NCI-H1436 (cell line): ENCODE measurements at places on chromosomes 4 and X.

GRCh38 chr4:118904418-118904817 lies 15.8 kb downstream of the SYNPO2 start:
- DNase-seq, result no peak

- peak; percentile 46 for DNase-seq
These were observed 2.3 kb downstream of the ZNF827 start for GRCh38 chr4:145936142-145936996.

DNA sequence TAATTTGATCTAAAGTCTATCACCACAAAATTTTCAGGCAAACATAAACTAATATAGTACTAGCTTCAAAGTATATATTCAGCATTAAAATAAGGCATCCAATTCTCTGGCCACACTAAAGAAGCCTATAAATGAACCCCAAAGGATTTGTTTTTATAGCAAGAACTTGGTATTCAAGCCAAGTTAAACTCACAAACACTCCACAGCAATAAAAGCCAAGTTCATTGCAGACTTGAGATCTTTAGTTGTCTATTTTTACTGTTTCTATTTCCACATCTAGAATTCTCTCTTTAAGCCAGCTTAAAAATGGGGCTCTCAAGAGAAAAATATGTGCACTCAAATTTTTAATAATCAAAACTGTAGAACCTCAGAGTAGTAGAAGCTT lies 51.1 kb downstream of the WDFY3 start:
- no peak for DNase-seq

DNA sequence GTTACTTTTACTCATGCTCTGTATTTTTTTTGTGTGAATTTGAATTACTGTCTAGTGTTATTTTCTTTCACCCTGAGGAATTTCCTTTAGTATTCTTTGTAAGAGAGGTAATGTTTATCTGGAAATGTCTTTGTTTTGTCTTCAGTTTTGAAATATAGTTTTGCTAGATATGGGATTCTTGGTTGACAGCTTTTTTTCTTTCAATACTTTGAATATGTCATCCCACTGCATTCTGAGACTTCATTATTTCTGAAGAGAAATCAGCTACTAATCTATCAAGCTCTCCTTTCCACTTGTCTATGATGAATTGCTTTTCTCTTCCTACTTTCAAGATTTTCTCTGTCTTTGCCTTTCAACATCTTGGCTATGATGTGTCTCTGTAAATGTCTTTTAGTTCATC lies 217.0 kb upstream of the CASK start:
- no peak for DNase-seq

- DNase-seq, result no peak
These were observed 275.9 kb downstream of the ARHGAP10 start for GRCh38 chr4:148007792-148008191.

DNA sequence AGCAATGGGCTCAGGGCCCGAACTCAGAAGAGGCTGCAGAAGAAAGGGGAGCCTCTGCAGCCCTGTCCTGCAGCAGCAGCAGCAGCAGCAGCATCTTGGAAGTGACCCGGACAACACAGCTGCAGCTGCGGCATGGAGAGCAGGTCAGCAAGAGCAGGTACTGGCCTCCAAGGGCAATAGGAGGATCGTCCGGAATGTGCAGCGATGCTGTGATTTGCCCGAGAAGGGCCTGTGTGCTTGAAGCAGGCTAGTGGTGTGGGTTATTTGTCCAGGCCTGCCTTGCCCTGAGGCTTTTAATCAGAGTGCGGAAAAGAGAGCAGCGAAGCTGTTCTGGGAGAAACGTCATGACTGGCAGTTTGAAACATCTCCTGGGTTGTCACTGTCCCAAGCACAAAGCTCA lies 126.0 kb downstream of the F11 start:
- DNase-seq, result no peak

DNA sequence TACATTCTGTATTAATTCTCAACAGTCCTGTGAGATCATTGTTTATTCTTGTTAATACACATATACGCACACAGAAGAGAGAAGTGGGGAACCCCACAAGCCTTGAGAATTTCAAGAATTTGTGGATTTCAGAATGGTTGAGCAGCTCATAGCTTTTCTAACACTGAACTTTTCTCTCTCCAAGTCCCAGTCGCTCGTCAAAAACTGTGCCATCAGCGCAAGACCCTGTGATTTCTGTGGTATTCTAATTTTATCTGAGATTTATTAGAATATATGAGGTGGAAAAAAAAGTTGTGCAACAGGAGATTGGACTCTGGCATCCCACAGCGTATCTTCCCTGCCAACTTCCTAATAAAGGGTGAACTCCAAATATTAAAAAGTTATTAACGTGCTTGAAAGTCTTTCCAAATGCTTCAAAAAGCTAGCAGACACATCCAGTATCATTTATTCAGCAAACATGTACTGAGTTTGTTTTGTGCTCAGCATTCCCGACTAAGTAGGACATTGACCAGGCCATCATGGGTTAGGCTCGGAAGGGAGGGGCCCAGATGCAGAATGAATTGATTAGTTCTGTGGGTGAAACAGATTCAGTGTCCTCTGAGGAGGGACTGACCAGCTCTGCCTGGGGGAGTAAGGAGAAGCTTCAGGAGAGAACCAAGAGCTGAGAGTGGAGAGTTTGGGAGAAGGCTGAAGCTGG lies 165.6 kb downstream of the CBR4 start:
- DNase-seq, result no peak

GRCh38 chrX:10508891-10509290 lies 111.5 kb downstream of the MID1 start:
- no peak for DNase-seq

DNA sequence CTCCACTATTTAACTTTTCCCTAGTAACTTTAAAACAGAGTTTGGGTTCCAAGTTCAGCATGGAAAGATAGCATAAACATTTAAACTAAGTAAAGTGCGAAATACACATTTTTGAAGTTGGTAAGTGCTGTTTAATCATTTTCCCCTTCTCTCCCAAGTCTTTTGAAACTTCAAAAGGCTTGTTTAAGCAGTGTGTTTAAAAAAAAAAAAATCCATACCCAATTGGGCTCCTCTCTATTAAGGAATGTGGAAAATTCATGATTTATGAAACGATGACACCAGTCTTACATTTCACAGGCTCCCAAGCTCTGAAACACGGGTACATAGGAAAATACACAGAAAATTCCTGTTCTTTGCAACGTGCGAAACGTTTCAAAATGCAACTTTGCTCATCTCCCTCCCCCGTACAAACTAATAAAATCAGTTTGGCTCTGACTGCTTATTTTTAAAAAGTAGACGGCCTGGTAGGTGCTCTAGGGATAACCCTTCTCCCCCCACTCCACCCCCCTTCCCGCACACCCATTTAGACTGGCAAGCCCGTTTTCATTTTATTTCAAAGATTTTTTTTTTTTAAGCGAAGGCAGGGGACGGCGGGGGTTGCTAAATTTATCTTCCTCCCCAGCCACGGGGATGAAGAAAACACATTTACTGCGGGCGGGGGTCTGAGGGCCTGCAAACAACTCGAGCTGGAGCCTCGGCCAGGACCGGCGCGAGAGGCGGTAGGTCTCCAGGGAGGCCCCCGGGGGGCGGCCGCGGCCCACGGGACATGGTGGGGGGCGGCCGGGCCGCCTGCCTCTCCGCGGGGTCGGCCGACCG lies 786 bp upstream of the ZFX start:
- DNase-seq, result no peak

- DNase-seq, result peak; percentile 0
These were observed 117.2 kb downstream of the TEX13C start for GRCh38 chrX:125436855-125437254.
